Upper lobe of left lung (tissue), 6 donors: ENCODE measurements at places on chromosomes 6 and 20. TPM values are rescaled to one million over a fixed set of nuclear protein-coding genes. Genes with fewer than 3 reads are reported as not detected.

GRCh38 chr20:33444797-33445560 is 1.4 kb upstream of the SNTA1 start:
- no peaks in the 10 kb centered on the region for H3K36me3 ChIP-seq
- peak overlapping the region; percentile 75 for H3K27ac ChIP-seq
- no peaks in the 10 kb centered on the region for H3K27me3 ChIP-seq
- no peak for DNase-seq

DNA sequence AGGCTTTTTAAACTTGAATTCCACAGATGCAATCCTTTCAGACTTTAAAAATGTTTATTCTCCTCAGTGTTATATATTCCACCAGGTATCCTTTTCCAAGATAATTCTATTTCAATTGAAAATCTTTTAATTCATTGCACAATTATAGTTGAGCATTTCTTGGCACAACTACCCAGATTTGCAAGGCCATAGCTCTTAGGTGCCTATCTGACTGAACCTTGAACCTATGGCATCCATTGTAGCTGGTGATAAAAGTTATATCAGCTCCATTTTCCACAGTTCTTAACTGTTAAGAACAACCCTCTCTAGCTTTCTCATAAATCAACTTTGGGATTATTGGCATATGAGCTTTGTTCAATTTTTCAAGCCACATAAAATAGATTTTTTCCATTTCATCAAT is 42.4 kb downstream of the PACRG start:
- no peaks in the 10 kb centered on the region for H3K36me3 ChIP-seq
- no peak overlapping the region for H3K27ac ChIP-seq
- no peak for DNase-seq
- H3K27me3 ChIP-seq = no peaks in the 10 kb centered on the region

GRCh38 chr20:41027366-41027765 is 1.3 kb upstream of the TOP1 start:
- no peaks in the 10 kb centered on the region for H3K27me3 ChIP-seq
- H3K4me3 ChIP-seq = no peak overlapping the region
- H3K4me1 ChIP-seq = peaks cover 34% of the 10 kb centered on the region

GRCh38 chr20:37389844-37390275 is 43.9 kb downstream of the SRC start:
- no peaks in the 10 kb centered on the region for H3K4me1 ChIP-seq
- no peak for DNase-seq
- no peaks in the 10 kb centered on the region for H3K27me3 ChIP-seq
- H3K27ac ChIP-seq = no peak overlapping the region
- peaks cover 22% of the 10 kb centered on the region for H3K36me3 ChIP-seq

LPA gene
- 0.15 TPM for total RNA-seq

DNA sequence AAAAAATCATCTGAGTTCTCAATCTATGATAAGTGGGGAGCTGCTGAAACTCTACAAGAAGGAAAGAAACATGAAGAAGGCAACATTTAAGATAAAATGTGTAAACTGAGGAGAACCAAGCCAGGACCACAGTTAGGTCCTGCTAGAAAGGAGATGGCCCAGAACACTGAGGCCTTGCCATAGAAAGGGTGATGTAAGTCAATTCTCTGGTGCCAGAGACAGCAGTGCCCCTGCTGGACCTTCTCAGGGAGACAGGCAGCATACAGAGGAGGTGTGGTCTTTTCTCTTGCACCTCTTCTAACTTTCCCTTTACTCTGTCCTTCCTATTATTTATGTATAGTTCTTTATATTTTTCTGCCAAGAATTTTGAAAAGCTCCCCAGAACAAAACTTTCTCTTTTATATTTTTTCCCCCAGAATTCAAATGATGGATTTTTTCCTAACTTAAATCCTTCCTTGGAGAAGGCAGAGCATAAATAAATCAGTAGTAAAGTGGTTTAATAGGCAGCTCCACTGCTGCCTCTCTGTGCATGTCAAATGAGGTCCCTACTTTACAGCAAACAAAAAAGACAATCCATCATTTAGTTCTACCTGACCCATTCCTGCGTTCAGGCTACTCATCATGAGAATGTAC is 9.0 kb downstream of the UQCC2 start:
- H3K27me3 ChIP-seq = no peaks in the 10 kb centered on the region
- H3K36me3 ChIP-seq = peaks cover 9% of the 10 kb centered on the region
- peaks cover 2% of the 10 kb centered on the region for H3K4me1 ChIP-seq
- H3K4me3 ChIP-seq = no peak overlapping the region
- no peak overlapping the region for H3K27ac ChIP-seq

GRCh38 chr6:49852975-49853374 is 13.4 kb downstream of the CRISP1 start:
- H3K27me3 ChIP-seq = no peaks in the 10 kb centered on the region
- no peak overlapping the region for H3K27ac ChIP-seq
- no peak overlapping the region for H3K4me3 ChIP-seq
- DNase-seq = no peak
- no peaks in the 10 kb centered on the region for H3K36me3 ChIP-seq

PROCR gene
- total RNA-seq = 10.9 TPM

LGSN gene
- 0.91 TPM for total RNA-seq

- no peaks in the 10 kb centered on the region for H3K4me1 ChIP-seq
- no peak overlapping the region for H3K4me3 ChIP-seq
- peak; percentile 41 for DNase-seq
- no peaks in the 10 kb centered on the region for H3K27me3 ChIP-seq
- no peak overlapping the region for H3K27ac ChIP-seq
Observed at GRCh38 chr6:36320475-36320874, 16.2 kb downstream of the BNIP5 start.

GRCh38 chr6:16345449-16346330 is 107.3 kb downstream of the GMPR start:
- H3K27ac ChIP-seq = no peak overlapping the region
- no peak for DNase-seq
- H3K4me1 ChIP-seq = peaks cover 9% of the 10 kb centered on the region
- H3K27me3 ChIP-seq = no peaks in the 10 kb centered on the region

- no peak overlapping the region for H3K4me3 ChIP-seq
- no peak for DNase-seq
- H3K4me1 ChIP-seq = no peaks in the 10 kb centered on the region
- peaks cover 4% of the 10 kb centered on the region for H3K36me3 ChIP-seq
Observed at GRCh38 chr6:143187238-143187923, 126.7 kb downstream of the AIG1 start.

PLN gene
- 5.1 TPM for total RNA-seq

- no peaks in the 10 kb centered on the region for H3K27me3 ChIP-seq
- no peak for DNase-seq
- H3K27ac ChIP-seq = no peak overlapping the region
- H3K4me3 ChIP-seq = no peak overlapping the region
Observed at GRCh38 chr20:1815502-1816085, 79.6 kb upstream of the SIRPA start.

MAS1 gene
- not detected for total RNA-seq

DNA sequence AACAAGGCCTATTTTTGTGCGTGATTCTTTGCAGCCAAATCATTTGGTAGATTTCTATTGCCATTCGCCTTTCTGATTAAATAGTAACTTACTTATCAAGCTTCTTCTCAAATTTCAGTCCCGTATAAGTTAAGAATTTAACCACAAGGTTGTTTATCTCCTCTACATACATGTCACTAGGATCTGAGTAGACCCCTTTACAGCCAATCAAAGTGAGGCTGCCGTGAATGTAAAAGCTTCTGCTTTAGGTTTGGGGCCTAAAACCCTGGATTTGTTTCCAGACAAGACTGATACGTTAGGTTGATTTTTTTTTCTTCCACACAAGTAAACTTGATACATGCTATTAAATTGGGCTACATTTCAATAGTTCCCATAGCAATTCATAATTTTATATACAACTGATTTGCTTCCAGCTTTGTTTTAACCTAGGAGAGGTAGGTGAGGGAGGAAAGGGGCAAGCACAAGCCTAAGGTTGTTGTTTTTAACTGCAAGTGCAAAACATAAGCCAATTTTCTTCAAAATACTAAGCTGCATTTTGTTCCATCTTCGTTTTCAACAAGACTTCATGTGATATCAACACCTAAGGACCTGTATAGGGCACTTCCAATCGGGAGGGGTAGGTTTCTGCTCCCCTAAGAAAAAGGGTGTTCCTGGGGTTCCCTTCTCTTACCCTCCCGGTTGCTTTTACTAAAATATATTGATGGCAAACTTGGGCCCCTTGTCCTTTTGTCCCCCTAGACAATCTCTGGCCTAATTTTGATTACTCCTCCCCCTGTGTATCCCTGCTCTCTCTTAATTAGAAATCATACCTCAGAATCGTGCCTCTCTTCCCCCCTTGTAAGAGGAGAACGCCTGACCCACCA is 1.7 kb downstream of the RANBP9 start:
- H3K4me3 ChIP-seq = peak overlapping the region; percentile 93
- H3K4me1 ChIP-seq = peaks cover 29% of the 10 kb centered on the region
- no peak for DNase-seq
- peak overlapping the region; percentile 100 for H3K27ac ChIP-seq

GRCh38 chr6:135073756-135074393 is 19.3 kb upstream of the HBS1L start:
- no peaks in the 10 kb centered on the region for H3K4me1 ChIP-seq
- no peak for DNase-seq
- H3K4me3 ChIP-seq = no peak overlapping the region
- H3K27me3 ChIP-seq = no peaks in the 10 kb centered on the region

- no peak overlapping the region for H3K27ac ChIP-seq
- no peaks in the 10 kb centered on the region for H3K36me3 ChIP-seq
- H3K4me3 ChIP-seq = no peak overlapping the region
- DNase-seq = no peak
Observed at GRCh38 chr6:20724443-20725190, 190.4 kb downstream of the CDKAL1 start.

- H3K27me3 ChIP-seq = no peaks in the 10 kb centered on the region
- H3K27ac ChIP-seq = no peak overlapping the region
- H3K4me1 ChIP-seq = no peaks in the 10 kb centered on the region
- no peak overlapping the region for H3K4me3 ChIP-seq
- DNase-seq = no peak
Observed at GRCh38 chr6:5403609-5404008, 142.3 kb downstream of the FARS2 start.

GRCh38 chr6:53369876-53370515 is 21.2 kb upstream of the ELOVL5 start:
- H3K4me1 ChIP-seq = no peaks in the 10 kb centered on the region
- no peak overlapping the region for H3K4me3 ChIP-seq
- H3K36me3 ChIP-seq = no peaks in the 10 kb centered on the region
- H3K27ac ChIP-seq = no peak overlapping the region
- DNase-seq = no peak
- no peaks in the 10 kb centered on the region for H3K27me3 ChIP-seq

DNA sequence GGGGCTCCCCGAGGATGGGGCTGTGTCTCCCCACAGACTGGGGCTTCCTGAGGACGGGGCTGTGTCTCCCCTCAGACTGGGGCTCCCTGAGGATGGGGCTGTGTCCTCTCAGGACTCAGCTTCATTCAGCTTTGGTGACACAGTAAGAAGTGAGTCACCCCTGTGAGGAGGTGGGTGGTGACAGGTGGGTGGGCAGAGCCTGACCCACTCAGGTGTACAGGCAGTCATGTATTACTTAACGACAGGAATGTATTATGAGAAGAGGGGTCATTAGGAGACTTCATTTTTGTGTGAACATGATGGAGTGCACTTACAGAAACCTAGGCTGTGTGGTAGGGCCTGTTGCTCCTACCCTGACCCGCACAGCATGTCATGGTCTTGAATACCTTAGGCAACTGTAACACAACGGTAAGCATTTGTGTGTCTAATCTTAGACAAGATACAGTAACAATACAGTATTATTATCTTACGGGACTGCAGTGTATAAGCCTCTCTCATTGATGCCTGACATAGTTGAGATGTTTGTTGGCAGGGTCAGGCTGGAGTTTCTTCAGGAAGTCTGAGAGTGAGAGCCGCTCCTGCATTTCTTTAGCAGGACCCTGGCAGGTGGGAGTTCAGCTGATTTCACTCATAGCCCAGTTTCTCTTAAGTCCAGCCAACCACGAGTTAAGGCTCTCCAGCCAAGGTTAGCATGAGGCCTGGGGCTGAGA is 10.9 kb upstream of the PGC start:
- no peak overlapping the region for H3K27ac ChIP-seq
- DNase-seq = no peak
- no peaks in the 10 kb centered on the region for H3K36me3 ChIP-seq
- no peaks in the 10 kb centered on the region for H3K4me1 ChIP-seq

GRCh38 chr20:3550837-3551236 is 80.0 kb downstream of the ATRN start:
- no peaks in the 10 kb centered on the region for H3K27me3 ChIP-seq
- H3K36me3 ChIP-seq = peaks cover 23% of the 10 kb centered on the region
- no peak overlapping the region for H3K4me3 ChIP-seq
- no peak for DNase-seq
- no peak overlapping the region for H3K27ac ChIP-seq

DNA sequence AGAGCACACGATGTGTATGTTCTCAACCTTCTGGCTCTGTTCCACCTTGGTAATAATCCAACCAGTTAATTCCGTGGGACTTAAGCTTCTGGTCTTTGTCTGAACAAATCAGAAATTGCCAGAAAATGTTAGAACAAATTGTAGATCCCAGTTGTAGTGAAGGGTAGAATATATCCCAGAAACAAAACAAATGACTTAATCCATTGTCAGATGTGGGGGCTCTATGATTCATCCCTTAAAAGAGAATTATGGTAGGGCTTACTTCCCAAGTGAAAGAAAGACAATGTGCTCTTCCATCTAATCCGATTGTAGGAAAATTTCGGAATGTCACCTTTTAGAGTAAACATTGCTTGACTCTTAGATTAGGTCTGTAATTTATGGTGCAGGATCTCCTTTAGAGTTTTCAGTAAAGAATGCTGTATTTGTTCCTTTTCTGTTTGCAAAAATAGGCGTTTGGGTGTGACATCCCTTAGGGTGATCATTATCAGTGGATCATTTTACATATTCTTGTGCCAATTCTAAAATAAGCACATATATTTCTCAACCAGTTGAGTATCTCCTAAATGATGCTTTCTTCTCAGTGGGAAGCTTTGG is 234.5 kb upstream of the ZNF217 start:
- H3K36me3 ChIP-seq = no peaks in the 10 kb centered on the region
- no peaks in the 10 kb centered on the region for H3K27me3 ChIP-seq
- DNase-seq = no peak
- peak overlapping the region; percentile 84 for H3K27ac ChIP-seq

GRCh38 chr20:63834491-63834880 is 3.4 kb upstream of the ZBTB46 start:
- H3K36me3 ChIP-seq = no peaks in the 10 kb centered on the region
- no peak for DNase-seq
- H3K4me1 ChIP-seq = peaks cover 35% of the 10 kb centered on the region
- peak overlapping the region; percentile 19 for H3K27ac ChIP-seq
- H3K4me3 ChIP-seq = no peak overlapping the region

GRCh38 chr6:9399916-9400315 is 964.6 kb upstream of the SLC35B3 start:
- H3K36me3 ChIP-seq = no peaks in the 10 kb centered on the region
- no peak overlapping the region for H3K27ac ChIP-seq
- no peaks in the 10 kb centered on the region for H3K4me1 ChIP-seq

DNA sequence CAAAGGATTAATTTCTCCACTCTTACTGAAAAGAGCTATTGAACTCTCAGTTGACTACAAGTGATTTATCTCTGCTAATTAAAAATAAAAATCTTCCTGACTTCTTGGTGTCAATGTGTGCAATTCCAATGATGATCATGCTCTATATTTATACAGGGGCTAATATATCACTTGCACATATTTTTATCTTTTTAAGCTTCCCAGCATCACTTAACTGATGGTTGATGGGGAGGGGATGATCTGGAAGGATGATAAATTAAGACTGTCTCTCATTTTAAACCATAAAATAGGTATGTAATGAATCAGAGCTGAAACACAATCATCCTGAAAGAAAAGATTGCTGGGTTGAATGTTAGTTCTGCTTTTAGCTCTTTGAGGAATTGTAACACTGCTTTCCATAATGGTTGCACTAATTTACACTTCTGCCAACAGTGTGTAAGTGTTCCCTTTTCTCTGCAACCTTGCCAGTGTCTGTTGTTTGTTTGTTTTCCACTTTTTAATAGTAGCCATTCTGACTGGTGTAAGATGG is 169.6 kb upstream of the ECI2 start:
- H3K27me3 ChIP-seq = no peaks in the 10 kb centered on the region
- H3K36me3 ChIP-seq = no peaks in the 10 kb centered on the region
- H3K4me3 ChIP-seq = no peak overlapping the region
- no peak overlapping the region for H3K27ac ChIP-seq
- DNase-seq = no peak
